Stimulated activated CD4-positive, alpha-beta T cell treated with anti-CD3 and anti-CD28 coated beads, Interleukin-15, amount 100 ng/mL, for 1 hour (primary cell): ENCODE measurements at places on chromosomes 3 and 15.

DNA sequence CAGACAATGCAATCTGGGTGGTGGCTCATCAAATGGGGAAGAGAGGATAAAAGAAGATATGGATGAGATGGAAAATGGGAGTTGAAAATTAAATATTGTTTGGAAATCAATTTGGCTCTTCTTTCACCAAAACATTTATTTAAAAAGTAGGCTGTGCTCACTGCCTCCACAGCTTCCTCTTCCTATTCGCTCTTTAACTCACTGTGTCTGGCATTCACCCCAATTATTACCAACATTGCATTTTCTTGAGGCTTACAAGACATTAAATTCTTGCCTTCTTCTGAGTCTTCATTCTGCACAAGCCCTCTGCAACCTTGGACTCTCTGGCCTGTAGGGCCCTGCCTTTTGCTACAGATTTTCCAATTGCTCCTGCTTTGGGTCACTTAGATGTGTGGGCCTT is 52.9 kb upstream of the TSPAN3 start:
- DNase-seq: no peak

DNA sequence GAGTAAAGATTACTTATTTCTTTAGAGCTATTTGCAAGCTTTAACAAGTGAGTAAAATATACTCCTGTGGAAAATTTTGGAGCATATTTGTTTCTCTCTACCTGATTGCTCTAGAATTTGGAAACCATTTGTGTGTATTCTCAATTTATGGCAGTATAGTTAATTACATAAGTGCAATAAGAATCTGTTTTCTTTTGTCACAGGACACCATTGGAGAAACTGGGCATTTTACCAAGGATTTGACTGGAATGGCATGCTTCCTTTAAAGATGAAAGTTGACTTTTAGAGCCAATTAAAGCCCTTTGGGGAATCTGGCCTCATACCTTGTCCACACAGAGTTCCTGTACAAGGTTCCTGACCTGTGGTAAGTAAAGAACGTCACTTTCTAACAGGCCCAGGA is 38.4 kb downstream of the PAQR5 start:
- no peak for DNase-seq

DNA sequence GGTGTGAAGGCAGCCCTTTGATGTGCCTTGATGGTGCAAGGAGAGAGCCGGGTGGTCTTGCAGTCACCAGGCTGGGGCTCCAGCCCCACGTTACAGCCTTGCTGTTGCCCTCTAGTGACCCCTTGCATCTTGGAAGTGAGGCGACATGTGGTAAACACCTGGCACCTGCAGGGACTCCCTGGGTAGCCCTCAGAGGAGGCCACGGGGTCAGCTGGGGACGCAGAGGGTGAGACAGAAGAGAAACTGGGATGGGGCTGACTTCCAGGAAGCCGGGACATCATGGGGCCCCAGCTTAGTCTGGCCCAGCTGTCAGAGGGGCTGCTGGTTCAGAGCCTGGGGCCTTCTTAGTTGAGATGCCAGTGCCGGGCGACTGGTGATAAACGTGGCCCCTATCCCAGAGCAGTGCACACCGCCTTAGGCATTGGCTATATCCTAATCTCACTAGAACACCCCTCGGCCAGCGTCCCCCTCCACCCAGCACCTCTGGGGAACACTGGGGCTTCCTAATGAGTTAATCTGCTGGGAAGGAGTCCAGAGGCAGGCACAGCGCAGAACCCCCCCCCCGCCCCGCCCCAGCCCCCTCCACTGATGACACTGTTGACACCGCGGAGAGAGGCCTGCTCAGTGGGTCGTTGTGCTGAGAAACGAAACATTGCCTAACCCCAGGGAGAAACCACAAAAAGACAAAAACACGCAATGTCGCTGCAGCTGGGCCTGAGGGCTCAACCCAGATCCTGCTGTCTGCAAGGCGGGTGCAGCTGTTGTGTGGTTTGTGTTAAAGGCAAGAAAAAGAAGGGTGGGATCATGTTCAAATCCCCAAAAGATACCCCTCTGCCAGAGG is 60.5 kb upstream of the KLF13 start:
- DNase-seq: peak; percentile 42

DNA sequence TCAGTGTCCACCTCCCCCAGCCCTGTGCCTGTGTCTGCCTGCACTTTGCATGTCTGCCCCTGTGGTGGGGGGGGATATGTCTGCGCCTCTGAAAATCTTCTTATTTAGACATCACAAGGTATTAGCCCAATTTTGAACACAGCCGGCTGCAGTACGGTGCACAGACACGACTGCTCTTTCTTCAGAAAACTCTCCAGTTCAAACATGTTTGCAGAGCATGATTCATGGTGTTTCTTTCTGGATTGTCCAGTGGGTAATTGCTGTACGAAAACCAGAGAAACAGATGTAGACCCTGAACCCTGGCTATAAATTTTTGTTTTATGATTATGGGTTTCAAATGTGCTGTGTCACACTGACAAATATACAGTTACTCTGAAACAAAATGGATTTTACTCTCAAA is 3.4 kb upstream of the RARB start:
- DNase-seq: no peak

DNA sequence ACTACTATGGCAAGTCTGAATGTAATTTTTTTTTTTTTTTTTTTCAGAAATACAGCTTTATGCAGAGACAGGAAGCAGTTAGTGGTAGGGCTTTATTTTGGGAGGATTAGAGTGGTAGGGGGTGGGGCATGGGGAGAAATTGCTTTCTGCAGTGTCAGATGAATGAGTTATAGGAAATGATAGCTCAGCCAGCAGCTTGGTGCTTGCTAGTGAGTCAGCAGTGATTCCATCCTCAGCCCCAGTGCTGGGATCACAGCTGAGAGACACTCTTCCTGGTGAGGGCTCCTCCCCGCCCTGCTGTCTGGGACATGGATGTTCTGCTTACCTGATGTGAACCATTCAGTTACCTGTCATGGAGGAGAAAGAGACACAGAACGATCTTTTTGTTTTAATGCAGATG is 39.6 kb downstream of the SEMA6D start:
- no peak for DNase-seq
